ENCODE measurements at places on chromosomes 13 and 19.
A peak's percentile ranks its signal among the peaks of the same experiment; 100 is the strongest.

DNA sequence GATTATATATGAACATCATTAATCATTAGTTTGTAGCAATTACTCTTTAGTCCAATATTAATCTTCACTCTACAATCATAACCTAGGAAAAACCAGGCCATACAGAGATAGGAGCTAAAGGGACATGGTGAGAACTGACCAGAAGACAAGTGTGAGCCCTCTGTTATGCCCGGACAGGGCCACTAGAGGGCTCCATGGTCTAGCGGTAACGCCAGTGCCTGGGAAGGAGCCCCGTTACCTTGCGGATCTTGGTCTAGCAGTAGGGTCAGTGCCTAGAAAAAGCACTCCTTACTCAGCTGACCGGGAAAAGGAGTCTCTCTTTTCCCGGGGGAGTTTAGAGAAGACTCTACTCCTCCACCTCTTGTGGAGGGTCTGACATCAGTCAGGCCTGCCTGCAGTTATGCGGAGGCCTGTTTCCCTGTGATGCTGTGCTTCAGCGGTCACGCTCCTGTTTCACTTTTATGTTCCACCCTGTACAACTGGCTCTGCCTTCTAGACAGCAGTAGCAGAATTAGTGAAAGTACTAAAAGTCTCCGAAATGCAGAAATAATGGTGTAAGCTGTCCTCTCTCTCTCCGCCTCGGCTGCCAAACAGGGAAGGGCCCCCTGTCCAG is 13.8 kb downstream of the OR7D4 start:
- peak; percentile 82 for DNase-seq

GRCh38 chr19:18144906-18145305 is 8.1 kb upstream of the PIK3R2 start:
- DNase-seq = no peak

- DNase-seq = peak; percentile 83
Measured at GRCh38 chr19:41531438-41532311, 44.3 kb upstream of the CEACAM21 start.

DNA sequence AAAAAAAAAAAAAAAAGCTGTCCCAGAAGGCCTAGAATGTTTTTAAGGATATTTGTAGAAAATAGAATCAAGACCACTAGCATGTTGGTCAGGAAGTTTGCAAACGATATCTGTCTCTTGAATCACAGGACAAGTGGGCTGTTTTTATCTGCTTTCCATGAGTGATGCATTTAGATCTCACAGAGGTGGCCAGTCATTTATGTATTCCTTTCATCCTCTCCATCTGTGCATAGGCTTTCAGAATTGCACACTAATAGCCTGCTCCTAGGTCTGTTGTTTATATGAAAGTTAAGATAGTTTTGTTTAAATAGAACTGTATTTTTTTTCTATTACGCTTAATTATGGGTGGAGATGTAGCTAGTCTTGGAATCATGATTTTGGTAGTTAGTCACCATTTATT is 289.5 kb downstream of the SHISA2 start:
- DNase-seq = no peak

DNA sequence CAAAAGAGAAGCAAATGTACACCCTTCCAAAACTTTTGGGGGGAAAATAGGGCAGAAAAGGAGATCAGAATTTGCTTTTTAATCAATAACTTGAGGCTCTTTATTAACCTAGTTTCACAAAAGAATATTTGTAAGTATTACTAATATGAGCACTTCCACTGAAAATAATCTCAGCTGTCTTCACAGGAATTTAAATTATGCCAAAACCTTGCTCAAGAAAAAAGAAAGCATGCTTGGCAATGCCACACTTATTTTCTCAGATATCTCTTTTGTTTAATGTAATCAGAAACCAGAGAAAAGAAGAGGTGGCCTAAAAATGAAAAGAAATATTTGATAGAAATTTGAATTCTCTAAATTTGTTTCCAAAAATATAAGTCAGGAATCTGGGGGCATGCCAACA is 234.9 kb upstream of the GPC6 start:
- DNase-seq = no peak

DNA sequence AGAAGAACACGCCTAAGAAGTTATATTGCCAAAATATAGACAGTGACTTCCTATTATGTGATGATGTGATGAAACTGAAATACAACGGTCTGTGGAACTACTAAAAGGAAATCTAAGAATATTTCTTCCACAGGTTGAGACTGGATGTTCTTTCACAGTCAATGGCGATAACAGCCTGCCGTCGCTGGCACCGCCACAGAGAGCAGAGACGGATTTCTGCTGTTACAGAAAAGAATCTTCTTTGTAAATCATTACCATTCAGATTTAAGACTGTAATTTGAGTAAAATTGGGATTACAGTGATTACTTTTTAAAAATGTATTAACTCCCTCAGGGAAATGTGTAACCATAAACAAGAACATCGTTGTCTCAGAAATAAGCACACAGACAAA is 100.8 kb downstream of the TUBGCP3 start:
- DNase-seq = no peak

- DNase-seq = no peak
Measured at GRCh38 chr19:56124578-56124977, 3.5 kb upstream of the ZNF787 start.

GRCh38 chr19:14556662-14557188 is 15.1 kb downstream of the NDUFB7 start:
- DNase-seq = peak; percentile 75

DNA sequence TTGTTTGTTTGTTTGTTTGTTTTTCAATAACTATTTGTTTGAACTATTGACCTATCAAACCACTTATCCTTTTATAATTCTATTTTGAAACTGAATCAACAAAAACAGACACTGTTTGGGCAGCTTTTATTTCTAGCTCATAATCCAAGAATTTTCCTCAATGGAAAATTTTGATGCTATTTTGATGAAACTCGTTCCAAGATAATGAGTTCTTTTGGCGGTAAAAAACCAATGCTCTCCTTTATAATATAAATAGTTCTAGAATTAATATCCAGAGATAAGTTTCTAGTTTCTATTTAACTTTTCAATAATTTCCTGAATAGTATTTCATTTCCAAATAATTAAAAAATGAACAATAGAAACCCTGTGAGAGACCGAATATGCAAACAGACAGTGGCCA is 146.5 kb upstream of the EDNRB start:
- DNase-seq = no peak

- DNase-seq = no peak
Measured at GRCh38 chr19:4326837-4327251, 11.8 kb downstream of the STAP2 start.

DNA sequence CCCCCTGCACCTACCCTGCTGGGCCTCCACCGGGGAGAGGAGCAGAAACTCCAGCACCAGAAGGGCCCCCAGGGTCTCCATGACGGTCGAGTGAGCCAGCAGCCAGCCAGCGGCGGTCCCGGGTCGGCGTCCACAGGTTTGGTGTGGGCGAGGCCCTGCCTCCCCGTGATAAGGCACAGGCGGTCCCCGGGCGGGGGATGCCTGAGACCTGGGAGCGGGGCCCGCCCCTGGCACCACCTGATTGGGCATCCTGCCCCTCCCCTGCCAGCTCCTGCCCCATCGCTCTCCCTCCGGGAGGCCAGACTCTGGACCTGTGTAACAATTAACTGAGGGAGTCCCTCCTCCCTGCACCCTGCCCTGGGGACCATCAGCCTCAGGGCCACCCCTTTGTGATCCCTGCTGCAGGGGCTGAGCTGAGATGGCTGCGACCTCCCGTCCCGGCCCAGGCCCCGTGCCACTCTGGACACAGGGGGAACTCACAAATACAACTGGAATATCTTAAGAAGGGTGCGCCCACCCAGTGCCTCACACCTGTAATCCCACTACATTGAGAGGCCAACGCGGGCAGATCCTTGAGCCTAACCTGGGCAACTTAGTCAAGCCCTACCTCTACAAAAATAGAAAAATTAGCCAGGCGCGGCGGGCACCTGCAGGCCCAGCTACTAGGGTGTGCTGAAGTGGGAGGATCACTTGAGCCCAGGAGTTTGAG is at the start of gene SMIM24:
Gene SMIM24, minus strand, starts transcription at position 143 of the 709 bp plus-strand sequence. Its CDS starts 62 bp downstream, at position 81.
- no peak for DNase-seq

GRCh38 chr13:42247883-42248282 is 24.1 kb upstream of the AKAP11 start:
- DNase-seq = no peak

DNA sequence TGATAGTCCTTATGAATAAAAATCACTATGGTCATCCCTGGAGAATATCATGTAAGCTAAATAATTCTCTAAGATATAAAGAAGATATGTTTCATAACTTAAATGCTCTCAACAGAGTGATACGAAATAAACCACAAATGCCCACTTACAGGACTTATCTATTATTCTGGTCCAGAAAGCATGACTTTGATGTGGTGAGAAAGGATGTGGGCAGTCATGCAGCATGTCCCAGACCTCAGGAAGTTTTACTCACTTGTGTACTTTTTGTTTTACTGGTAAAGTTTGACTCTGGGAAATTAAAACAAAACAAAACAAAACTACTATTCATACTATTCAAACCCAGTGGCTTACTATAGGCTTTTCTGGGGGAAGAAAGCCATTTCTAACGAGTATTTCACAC is 483.2 kb upstream of the SLITRK6 start:
- no peak for DNase-seq

- DNase-seq = no peak
Measured at GRCh38 chr13:96221471-96221870, 131.6 kb downstream of the HS6ST3 start.

- no peak for DNase-seq
Measured at GRCh38 chr19:44072543-44073401, 813 bp downstream of the ZNF284 start.

DNA sequence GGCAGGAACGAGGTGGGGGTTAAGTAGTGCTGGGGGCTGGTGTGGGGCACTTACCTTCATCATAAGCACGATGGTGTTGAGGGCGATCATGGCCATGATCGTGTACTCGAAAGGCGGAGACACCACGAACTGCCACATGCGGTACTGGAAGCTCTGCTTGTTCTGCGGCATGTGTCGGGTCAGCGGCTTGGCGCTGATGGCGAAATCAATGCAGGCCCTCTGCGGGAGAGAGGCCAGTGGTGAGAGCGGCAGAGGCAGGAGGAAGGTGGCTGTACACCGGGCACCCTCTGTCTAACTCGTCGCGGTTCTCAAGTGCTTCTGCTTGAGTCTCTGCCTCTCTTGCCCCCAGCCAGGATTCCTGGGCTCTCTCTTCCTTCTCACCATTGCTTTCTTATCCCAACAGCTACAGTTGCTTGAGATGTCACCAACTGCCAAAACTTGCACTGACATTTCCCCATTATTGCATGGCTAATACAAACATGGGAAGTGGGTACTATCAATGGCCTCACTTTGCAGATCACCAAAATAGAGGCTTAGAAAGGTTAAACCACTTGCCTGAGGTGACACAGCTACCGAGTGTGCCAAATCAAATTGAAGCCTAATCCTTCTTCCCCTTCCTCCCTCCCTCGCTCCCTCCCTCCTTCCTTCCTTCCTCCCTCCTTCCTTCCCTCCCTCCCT is 105.0 kb downstream of the IER2 start:
- no peak for DNase-seq

GRCh38 chr13:109271555-109272541 is 514.5 kb downstream of the IRS2 start:
- DNase-seq = no peak

GRCh38 chr13:26372747-26373146 is 118.8 kb downstream of the CDK8 start:
- DNase-seq = no peak

DNA sequence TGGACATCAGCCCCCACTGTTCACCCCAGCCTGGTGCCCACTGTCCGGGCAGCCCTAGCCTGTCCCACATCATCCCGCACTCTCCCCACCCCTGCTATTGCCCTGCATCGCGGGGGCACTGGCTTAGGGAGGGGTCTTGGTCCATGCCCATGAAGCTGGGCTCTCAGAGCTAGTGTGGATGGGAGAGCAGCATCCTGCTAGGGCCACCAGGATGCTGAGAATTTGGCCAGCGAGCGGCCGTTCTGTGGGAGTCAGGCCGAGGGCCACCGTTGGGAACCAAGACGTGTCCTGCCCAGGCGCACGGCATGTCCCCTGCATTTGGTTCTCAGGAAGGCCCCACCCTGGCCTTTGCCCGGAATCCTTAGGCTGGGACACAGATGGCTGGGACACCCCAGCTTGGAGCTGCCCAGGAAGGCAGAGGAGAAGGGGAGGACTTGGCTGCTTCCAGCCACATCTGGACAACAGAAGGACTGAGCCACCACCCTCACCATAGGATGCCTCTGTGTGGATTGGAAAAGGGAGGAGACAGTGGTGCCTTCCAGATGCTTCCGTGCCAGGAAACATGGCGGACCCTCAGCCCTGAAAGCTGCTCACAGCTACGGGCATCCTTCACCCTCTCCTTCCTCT is 14.6 kb downstream of the ADGRE5 start:
- no peak for DNase-seq

DNA sequence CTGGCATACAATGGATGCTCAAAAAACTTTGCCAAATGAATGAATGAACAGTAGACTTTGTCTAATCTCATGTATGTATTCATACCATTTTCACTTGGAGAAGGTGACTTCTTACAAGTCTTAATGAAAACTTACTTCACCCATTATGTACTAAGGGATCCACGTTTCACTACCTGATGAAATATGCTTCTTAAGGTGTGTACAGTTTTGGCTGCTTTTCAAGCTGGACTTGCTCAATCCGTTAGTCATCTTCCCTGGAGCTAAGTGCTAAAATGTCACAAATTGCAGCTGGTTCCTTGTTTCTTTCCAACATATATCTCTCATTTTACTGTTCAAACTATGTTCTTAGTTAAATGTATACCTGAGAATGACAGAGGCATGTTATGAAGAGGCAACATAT is 4.2 kb upstream of the CCNA1 start:
- DNase-seq = no peak

GRCh38 chr13:35763060-35763781 is 286.7 kb upstream of the MAB21L1 start:
- no peak for DNase-seq

GRCh38 chr19:29268721-29269393 is 55.9 kb upstream of the UQCRFS1 start:
- DNase-seq = no peak

GRCh38 chr13:46100191-46100815 is 4.5 kb downstream of the CPB2 start:
- no peak for DNase-seq

GRCh38 chr19:58326914-58327726 is at the start of gene ZSCAN22:
TSS of gene ZSCAN22 (plus strand) at chr19:58326994. CDS start at chr19:58334803, 7,809 bp downstream.
- DNase-seq = peak; percentile 97

DNA sequence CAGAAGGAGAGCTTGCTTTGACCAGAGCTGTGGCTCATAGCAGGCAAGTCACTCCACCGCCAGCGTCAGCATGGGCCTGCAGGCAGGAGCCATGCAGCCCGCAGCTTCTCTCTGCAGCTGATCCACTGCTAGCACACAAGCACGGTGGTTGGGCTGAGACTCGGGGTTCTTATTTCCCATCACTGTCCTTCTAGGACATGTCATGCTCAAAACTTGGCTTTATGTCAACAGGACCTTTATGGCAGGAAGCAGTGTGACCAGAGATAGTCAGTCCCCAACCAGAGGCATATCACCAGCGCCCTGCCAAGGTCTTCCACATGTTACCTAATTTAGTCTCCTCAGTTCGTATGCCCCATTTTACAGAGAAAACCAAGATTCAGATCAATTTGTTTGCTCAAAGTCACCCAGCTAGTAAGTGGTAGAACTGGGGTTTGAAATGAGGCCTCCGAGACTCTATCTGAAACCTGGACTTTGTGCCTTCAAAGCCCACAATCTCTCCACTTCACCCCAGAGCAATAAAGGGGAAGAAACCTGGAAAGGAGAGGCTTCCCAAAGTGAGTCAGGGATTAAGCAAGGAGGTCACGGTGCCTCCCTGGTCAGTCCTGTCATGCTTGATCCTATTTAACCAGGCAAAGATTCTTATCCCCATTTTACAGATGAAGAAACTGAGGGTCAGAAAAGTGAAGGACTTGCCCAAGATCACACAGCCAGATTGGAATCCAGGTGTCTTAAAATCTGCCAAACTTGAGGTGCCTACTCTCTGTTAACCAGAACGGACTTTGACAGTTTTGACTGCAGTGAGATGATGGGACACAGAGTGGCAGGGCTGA is 5.1 kb downstream of the TMEM272 start:
- no peak for DNase-seq
